ENCODE measurements at places on chromosomes 4 and X.

GRCh38 chr4:74284053-74284452 lies 24.2 kb upstream of the EPGN start:
- no peak for DNase-seq

DNA sequence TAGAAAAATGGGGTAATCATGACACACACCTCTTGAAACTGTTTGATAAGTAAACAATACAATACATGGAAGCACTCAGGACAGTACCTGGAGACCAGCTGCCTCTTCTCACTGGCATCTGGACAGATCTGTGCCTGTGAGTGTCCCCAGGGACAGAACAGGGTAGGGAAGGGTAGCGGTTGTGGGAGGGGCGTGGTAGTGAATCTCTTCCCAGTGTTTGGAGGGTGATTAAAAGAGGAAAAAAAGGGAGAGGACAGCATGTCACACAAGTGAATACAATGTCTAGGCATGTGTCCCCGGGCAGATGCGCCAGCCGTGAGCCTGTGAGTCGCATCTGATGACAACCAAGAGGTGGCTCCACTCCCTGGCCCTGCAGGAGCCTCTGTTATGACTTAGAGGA lies 138.8 kb upstream of the MSX1 start:
- no peak for DNase-seq

GRCh38 chr4:99404595-99405287 lies 30.4 kb downstream of the ADH7 start:
- DNase-seq: peak; percentile 31

DNA sequence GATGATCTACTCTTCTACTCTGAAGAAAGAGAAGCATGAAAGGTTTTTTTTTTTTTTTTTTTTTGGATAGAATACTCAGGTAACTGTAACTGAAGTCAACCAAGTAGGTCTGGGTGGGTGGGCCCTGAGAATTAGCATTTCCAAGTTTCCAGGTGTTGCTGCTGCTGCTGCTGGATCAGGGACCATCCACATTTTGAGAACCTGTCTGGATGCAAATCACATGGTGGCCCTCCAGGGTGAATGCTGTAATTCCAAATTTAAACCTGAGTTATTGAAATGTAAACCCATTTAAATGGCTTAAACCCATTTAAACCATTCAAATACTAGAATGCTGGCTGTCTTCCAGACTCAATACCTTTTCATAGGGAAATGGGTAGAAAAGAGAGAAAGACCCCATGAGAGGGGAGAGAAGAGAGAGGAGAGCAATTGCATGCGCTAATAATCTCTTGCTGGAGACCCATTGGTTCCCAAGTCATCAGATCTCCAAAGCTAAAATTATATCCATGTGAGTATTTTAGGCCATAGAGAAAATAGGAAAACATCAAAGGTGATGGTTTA lies 17.6 kb downstream of the SUPT20HL1 start:
- DNase-seq: no peak

Data from inflammatory macrophage treated with lipopolysaccharide for 4 hours (primary cell).